EH (cell line): ENCODE measurements at places on chromosomes 7 and 10.
A peak's percentile ranks its signal among the peaks of the same experiment; 100 is the strongest.

- no peak for DNase-seq
Observed at GRCh38 chr7:112067632-112068540, 138.3 kb downstream of the DOCK4 start.

DNA sequence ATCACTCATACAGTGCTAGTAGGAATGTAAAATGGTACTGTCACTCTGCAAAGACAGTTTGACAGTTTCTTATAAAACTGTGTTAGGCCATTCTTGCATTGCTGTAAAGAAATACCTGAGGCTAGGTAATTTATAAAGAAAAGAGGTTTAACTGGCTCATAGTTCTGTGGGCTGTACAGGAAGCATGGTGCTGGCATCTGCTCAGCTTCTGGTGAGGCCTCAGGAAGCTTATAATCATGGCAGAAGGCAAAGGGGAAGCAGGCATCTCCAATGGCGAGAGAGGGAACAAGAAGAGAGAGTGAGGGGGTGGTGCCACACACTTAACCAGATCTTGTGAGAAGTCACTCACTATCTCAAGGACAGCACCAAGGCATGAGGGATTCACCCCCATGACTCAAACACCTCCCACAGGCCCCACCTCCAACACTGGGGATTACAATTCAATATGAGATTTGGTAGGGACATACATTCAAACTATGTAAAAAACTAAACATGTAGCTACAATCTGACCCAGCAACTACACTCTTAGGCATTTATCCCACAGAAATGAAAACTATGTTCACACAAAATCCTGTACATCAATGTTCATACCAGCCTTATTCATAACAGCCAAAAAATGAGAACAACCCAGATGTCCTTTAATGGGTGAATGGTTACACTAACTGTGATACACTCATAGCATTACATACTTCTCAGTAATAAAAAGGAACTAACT, 5.0 kb downstream of the ALDH18A1 start:
- peak; percentile 42 for DNase-seq

- no peak for DNase-seq
Observed at GRCh38 chr7:112116894-112117293, 89.3 kb downstream of the DOCK4 start.

DNA sequence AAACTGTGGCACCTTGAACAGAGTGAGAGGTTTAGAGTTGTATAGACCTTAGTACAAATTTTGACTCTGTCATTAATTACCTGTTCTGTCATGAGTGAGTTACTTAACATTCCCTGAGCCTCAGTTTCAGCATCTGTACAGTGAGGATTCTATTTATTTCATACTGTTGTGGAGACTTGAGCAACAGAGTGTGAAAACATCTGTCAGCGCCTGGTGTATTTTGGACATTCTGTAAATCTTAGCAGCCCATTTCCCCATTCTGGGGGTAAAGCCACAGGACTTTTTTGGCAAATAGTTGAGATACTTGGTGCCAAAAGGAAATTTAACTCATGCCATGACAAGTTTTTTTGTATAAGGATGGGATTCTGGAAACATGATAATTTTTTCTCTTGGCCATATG, 94.8 kb downstream of the AUTS2 start:
- no peak for DNase-seq

GRCh38 chr7:98387544-98388226, 13.2 kb downstream of the BAIAP2L1 start:
- no peak for DNase-seq

DNA sequence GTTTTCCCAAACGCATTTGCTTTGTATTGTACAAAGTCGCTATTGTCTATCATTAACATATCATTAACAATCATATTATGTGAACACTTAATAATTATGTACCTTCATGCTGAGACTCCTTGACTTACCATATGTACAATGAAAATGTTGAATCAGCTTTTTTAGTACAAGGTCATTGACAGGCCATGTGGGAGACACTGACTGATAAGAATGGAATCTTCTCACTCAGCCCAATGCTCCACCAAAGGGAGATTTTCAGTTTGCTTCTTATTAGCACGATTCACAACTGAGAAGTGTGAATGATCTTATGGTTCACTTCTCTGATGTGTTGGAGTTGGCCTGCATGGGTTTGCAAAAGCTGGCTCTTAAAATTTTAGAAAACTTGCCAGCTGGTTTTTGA, 253.5 kb upstream of the TEX47 start:
- no peak for DNase-seq
